Uterus (tissue), 4 donors: ENCODE measurements at places on chromosomes 12 and 14. TPM values are rescaled to one million over a fixed set of nuclear protein-coding genes. Genes with fewer than 3 reads are reported as not detected.

GRCh38 chr14:52619687-52620086, 67.1 kb downstream of the GPR137C start:
- H3K36me3 ChIP-seq = no peaks in the 10 kb centered on the region
- DNase-seq = no peak
- no peaks in the 10 kb centered on the region for H3K27me3 ChIP-seq
- no peaks in the 10 kb centered on the region for H3K4me1 ChIP-seq
- no peak overlapping the region for H3K27ac ChIP-seq
- H3K4me3 ChIP-seq = no peak overlapping the region

GRCh38 chr12:118714500-118714899, 266.8 kb upstream of the SRRM4 start:
- no peak overlapping the region for H3K4me3 ChIP-seq
- DNase-seq = no peak
- no peak overlapping the region for H3K27ac ChIP-seq
- H3K36me3 ChIP-seq = no peaks in the 10 kb centered on the region
- no peaks in the 10 kb centered on the region for H3K27me3 ChIP-seq
- no peaks in the 10 kb centered on the region for H3K4me1 ChIP-seq

IAPP gene
- total RNA-seq = not detected

KRT72 gene
- total RNA-seq = not detected

DNA sequence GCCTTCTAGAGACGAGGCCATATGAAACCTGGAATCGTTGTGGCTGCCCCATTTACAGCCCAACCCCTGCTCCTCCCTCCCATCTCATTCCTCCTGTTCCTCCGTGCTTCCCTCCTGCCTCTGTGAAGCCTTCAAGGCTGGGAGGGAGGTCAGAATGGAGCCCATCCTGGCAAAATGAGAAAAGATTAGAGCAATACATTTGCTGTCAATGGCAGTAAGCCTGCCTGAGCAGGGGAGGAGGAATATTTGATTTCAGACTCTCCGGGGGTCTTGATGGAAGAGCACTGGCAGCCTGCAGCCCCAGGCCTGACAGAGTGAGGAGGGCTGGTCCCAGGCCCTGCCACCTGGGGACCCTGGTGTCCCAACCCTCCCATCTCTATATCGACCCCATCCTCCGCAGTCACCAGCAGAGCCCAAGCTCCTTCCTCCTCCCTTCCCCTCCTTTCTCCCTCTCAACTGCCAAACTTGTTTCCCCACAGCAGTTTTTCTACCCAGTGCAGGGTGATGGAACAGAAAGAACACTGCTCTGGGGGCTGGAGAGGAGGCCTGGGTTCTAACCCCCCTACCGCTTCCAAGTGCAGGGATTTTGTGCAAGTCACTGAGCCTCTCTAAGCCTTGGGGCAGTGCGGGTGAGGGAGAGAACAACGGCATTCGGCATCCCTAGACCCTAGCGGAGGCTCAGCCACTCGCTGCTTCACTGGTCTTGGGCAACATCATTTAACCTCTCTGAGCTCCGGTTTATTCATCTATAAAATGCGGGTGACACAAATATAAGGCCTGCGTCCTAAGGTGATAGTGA, 16.0 kb upstream of the RACGAP1 start:
- no peaks in the 10 kb centered on the region for H3K36me3 ChIP-seq
- no peak overlapping the region for H3K4me3 ChIP-seq
- no peaks in the 10 kb centered on the region for H3K4me1 ChIP-seq
- DNase-seq = no peak
- H3K27me3 ChIP-seq = no peaks in the 10 kb centered on the region
- H3K27ac ChIP-seq = no peak overlapping the region

DNA sequence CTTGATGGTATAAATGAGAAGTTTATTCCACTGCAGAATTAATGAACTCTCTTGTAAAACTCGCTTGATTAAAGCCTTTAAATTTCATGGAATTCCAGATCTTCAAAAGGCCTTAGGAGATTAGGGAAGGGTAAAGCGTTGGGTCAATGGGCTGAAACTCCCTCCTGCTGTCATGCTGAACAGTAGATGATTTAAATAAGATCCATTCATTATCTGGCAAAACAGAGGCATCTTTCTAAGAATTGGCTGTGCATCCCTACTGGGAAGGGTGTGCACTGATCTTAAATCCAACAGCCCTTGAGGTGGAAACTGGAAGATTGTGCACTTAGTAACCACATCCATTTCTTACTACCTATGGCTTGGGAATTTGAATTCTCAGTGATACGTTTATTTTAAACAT, 56.0 kb downstream of the PLCZ1 start:
- H3K27ac ChIP-seq = no peak overlapping the region
- H3K4me1 ChIP-seq = no peaks in the 10 kb centered on the region
- no peak for DNase-seq

- no peaks in the 10 kb centered on the region for H3K27me3 ChIP-seq
- DNase-seq = no peak
- H3K4me3 ChIP-seq = no peak overlapping the region
- H3K4me1 ChIP-seq = no peaks in the 10 kb centered on the region
- H3K36me3 ChIP-seq = no peaks in the 10 kb centered on the region
- no peak overlapping the region for H3K27ac ChIP-seq
Measured at GRCh38 chr12:45663455-45663854, 66.1 kb upstream of the ARID2 start.
